ENCODE measurements at places on chromosomes 3 and 15. TPM values are rescaled to one million over a fixed set of nuclear protein-coding genes. Genes with fewer than 3 reads are reported as not detected.

The TGM4 gene
- total RNA-seq = not detected

The SEMA3G gene
- 17.7 TPM for total RNA-seq

The ADGRG7 gene
- total RNA-seq = not detected

The SLC27A2 gene
- total RNA-seq = 0.33 TPM

The FBXO40 gene
- 0.83 TPM for total RNA-seq

The RTP1 gene
- not detected for total RNA-seq

The FAN1 gene
- total RNA-seq = 13.8 TPM

Measured in posterior vena cava (tissue), 2 donors.